ENCODE measurements at places on chromosomes 7 and 10.

DNA sequence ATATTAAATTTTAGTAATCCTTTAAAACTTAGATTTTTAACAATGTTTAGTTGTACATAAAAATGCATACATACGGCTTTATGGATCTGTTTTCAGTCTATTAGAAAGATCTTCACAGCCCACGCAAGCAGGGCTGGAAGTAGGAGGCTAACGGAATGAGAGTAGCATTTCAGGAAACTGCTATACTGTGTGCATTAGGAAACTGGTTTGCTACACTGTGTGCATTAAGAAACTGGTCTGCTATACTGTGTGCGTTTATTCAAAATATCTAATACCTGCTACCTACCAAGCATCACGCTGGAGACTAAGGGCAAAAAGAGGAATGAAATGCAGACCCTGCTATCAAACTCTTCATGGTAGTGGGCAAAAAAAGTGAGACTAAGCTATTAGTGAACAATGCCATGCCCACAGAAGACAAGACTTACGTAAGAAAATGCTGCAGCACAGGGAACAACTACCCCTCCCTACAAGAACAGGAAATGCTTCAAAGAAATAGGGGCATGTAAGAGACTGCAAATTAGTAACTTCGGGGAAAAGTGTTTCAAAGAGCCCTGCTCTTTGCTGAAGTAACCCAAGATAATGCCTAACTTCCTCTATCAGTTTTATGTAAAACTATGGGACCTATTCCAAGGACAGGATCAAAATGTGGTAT, 11.3 kb downstream of the RAB11FIP2 start:
- DNase-seq: no peak

GRCh38 chr7:34128762-34129161, 223.4 kb downstream of the BMPER start:
- no peak for DNase-seq

- DNase-seq: no peak
These were observed 164.6 kb downstream of the ANKRD30A start for GRCh38 chr10:37289833-37290464.

GRCh38 chr10:43671659-43672531, 23.2 kb upstream of the ZNF32 start:
- no peak for DNase-seq

DNA sequence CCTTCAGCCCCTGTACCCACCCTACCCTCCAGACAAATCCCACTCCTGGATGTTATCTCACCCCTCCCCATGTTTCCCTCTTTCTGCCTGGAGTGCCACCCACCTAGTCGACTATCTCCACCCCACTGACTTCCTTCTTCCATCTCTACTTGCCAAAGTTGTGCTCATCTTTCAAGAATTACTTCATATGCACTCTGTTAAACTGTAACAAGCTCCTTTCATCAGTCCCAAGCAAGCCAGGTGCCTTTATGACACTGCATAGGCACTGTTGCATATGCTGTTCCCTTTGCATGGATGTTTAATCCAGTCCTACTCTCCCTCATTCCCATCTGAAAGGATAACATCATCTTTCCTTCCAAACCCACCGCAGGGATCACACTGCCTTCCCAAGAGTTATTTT, 8.9 kb upstream of the CDK1 start:
- no peak for DNase-seq

- DNase-seq: no peak
These were observed 55.7 kb downstream of the LYZL2 start for GRCh38 chr10:30573721-30574431.

GRCh38 chr10:37495415-37495814, 362.0 kb downstream of the ZNF248 start:
- DNase-seq: no peak

DNA sequence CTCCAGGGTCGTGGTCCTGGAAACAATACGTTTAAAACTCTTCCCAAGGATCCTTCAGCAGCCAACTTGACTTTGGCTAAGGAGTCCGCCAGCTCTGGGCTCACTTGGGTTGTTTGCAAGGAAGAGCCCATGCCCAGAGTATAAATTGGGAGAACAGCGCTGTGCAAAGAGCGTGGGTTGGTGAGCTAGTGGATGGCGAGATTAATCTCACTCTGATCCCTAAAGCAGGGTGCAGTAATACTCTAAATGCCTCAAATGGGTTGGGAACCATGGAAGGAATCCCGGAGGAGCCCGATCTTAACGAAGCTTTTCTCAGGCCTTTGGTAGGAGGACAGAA, 495 bp upstream of the SDHAF3 start:
- no peak for DNase-seq

GRCh38 chr10:72014785-72015480, 50.7 kb downstream of the CHST3 start:
- DNase-seq: no peak

GRCh38 chr7:92072121-92072520, 62.2 kb downstream of the CYP51A1 start:
- DNase-seq: no peak

DNA sequence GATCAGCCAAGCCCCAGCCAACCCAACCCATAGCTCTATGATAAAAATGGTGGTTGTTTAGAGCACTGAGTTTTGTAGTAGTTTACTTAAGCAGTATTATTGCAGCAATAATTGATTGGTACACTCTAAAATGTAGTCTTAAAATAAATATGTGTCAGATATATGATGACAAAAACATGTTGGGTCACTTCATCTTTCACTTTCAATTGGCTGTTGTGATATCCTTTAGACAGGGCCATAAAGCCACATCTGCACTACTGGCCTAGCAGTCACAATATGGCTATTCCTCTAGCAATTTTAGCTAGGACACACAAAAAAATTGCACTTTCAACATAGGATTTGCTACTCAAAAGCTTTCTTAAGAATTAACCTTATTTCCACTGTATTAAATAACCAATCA, 5.9 kb upstream of the CAV1 start:
- DNase-seq: no peak

- DNase-seq: no peak
These were observed 48.2 kb upstream of the AMPH start for GRCh38 chr7:38679419-38679818.

GRCh38 chr7:49294611-49295010, 370.3 kb downstream of the CDC14C start:
- no peak for DNase-seq

DNA sequence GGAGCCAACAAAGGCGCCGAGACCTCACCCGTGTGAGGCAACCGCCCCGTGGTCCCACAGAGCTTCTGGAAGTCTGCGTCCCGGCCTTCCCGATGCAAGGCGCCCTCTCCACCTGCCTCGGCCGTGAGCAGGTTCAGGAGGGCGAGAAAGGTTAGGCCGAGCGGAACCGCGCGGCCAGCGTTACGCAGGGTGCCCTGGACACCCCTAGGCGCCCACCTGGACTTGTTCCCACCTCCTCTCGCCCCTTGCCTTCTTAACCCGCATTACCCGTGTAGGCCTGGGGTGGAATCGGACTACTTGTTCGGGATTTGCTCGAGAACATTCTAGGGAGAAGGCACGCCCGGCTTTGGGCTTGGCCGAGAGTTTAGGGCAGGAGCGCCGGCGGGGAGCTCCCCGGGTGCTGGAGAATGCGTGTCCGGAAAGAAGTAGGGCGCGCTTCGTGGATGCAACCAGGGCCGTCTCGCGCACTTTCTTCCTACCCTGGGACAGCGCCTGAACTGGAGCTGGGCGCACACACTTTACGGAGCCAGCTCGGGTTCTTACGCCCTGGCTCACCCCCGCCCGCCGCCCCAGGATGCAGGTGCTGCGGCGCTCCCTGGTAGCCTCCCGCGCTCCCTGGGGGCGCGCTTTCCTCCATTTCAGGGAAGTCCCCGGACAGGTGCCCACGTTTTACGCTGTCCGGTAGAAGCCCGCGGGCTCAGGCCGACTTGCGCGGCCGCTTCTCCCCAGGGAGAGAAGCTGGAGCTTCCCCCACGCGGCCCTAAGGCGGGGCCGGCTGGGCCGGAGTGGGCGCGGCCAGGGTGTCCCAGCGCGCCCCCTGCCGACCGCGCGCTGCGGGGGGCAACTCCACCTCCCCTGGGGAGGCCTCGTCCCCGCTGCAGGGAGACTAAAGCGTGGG, 74.5 kb downstream of the INSIG1 start:
- DNase-seq: peak; percentile 11

DNA sequence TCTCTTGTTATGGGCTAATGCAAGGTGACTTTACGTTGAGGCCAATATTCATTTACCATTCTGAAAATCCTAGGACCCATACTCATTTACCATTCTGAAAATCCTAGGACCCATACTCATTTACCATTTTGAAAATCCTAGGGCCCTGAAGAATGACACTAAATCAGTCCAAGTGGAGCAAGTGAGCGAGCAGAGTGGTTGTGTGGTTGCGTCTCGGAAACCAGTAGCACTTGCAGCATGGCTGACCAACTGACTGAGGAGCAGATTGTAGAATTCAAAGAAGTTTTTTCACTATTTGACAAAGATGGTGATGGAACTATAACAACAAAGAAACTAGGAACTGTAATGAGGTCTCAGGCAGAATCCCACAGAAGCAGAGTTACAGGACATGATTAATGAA, 6.9 kb downstream of the SAR1A start:
- no peak for DNase-seq

DNA sequence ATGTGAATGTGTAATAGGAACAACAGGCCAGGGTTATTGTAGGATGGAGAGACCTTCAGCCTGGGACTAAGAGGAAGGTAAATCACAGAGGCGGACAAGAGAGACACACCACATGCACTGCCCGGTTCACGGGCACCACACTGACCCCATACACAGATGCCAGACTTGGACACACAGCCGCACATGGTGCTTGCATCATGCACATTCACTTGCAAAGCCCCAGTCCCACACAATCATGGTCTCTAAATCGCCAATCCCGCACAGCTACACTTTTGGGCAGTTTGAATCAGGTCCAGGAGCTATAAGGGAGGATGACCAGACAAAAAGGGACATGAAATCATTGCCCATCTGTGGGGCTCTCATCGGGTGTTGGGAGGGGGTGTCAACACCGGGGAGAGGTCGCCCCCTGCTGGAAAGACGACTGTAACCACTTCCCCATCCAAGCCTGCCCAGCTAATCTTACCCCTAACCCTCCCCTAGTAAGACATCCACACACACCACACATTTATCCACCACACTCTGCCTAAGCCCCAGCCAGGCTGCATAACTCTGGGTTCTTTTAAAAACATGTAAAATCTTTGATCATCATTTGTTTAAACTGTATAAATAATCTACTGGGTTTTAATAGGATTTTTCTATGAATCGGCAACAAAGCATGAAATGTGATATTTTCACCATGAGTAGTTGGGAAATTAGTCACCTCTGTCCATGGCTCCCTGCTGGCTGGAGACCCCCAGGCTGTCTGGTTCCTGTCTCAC, 40.5 kb upstream of the SLF2 start:
- DNase-seq: peak; percentile 47

- no peak for DNase-seq
These were observed 20.8 kb upstream of the DDIT4 start for GRCh38 chr10:72252972-72253371.

DNA sequence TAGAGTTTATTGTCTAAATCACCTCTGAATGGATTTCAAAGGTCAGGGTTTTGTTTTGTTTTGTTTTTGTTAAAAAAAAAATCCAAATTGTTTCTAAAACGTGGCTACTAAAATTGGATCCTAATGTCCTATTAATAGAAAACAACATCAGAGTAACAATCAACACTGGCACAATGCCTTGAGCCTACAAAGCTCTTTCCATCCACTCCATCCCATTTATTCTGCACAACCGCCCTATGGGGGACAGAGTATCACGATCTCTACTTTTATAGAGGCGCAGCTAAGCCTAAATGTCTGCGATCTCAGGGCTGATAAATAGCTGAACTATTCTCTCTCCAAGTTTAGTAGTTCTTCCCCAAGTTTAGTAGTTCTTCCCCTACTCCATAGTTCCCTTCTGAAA, 78.8 kb downstream of the FGFR2 start:
- no peak for DNase-seq

All from CMK (cell line).